Dermis microvascular lymphatic vessel endothelial cell (primary cell): ENCODE measurements at places on chromosomes 7 and 10. TPM values are rescaled to one million over a fixed set of nuclear protein-coding genes. Genes with fewer than 3 reads are reported as not detected.

TAS2R41 gene
- total RNA-seq: not detected in 2 replicates

TMEM184A gene
- total RNA-seq: under 0.01 and 0.13 TPM in 2 replicates

DNA sequence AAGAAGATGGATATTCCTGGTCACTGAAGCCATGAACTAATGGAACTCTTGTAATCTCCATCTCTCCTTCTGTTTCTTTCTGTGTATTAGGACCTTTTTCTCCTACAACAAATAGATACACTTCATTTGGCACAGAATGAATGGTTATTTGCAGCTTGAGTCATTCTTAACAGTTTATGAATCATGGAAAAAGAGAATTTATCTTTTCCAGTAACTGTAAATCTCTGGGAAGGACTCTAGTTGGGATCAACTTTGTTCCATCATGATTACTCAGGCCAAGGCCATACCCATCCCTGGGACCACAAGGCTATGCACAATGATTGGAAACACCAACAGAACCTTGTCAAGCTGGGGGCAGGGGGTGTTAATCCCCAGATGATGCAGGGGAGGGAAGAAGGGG, 36.1 kb upstream of the MDFIC start:
- no peak for DNase-seq

DNA sequence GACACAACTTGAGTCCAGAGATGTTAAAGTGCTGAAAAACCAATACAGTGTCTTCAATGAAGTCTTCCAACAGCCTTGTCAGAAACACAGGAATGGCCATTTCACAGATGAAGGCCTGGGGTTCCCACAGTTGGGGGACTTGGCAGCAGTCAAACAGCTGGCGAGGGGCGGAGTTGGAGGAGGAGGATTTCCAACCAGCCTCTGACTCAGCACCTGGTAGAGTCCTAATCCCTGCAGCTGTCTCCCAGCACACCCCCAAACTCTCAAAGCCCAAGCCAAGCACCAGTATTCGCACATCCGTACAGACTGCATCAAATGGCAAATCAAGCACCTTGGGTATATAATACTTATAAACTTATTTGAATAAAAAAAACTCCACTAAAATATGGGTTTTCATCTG, 28.0 kb downstream of the CTBP2 start:
- no peak for DNase-seq

- no peak for DNase-seq
These were observed 249.4 kb downstream of the RAB11FIP2 start for GRCh38 chr10:117797296-117797695.

DNA sequence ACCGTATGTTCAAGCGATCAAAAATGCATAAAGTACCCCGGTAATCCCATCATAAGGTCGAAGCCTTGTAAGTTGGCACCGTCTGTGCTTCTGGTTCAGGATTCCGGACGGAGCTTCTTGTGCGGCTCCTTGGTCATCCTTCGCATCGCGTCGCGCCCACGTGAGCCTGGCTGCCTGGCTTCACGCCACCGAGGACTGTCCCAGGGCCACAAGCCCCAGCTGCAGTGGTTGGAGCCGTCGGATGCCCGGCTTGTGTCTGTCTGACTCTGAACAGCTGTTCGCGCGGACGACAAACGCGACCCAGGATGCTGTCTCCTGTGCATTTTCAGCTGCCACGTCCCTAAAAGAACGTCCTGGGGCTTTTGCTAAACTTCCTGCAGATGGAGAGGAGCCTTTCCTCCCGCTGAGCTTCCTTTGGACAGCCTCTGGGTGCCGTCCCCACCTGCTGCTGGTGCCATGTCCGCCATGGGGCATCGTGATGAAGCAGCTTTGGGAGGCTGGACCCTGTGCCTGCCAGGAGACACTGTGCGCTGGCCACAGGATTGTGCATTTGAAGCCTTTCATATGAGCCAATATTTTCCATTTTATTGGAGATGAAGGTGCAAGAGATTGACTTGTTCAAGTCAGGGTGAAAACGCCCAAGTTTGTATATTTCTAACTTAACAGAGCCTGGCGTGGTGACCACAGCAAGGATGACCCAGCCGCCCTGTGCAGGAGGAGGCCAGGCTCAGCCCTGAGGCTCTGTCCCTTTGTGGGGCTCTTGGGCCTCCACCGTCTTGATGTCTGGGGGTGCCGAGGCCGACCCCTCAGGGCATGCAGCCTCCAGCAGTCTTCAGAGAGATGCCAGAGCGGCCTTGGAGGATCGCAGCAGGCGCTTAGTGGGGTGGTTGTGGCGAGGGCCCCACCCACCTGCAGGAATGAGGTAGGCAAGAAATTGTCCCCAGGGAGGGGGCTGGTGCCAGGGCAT, 6.7 kb upstream of the JAKMIP3 start:
- DNase-seq: no peak

CCNY gene
- total RNA-seq: 65.7 and 81.4 TPM in 2 replicates

DNA sequence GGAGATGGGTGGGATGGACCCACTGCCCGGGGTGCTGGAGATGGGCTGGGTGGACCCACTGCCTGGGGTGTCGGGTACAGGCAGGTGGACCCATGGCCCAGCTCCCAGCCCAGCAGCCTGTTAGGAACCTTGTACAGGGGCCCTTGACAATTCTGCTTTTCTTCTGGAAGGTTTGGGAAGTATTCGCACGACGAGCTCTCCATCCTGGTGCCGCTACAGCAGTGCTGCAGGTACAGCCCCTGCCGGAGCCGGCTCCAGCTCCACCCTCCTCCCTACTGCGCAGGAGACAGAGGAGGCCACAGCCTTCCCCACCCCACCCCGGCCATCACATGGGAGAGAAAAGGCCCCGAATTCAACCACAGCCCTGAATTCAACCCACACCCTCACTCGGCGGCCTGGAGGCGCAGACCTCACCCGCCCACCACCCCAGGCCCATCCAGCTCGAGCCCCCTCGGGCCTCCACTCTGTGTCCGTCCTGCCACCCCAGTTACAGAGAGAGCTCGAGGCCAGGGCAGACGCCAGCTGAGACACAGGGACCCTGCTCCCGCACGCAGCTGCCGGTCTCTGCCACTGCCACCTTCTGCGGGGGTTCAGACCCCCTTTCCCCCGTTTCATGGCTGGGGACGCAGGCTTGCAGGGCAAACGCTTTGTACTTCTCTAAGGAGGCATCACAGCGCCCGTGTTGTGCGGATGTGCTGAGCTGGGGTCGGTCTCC, 31.3 kb upstream of the FOXL3 start:
- DNase-seq: no peak

- DNase-seq: no peak
These were observed 58.2 kb upstream of the CHST15 start for GRCh38 chr10:124151466-124152095.

ZNF117 gene
- 1.2 and 2.4 TPM in 2 replicates for total RNA-seq

- DNase-seq: no peak
These were observed 14.1 kb upstream of the DLG5 start for GRCh38 chr10:77940627-77941026.

GRCh38 chr7:39946693-39947092, 3.4 kb upstream of the CDK13 start:
- no peak for DNase-seq

DNA sequence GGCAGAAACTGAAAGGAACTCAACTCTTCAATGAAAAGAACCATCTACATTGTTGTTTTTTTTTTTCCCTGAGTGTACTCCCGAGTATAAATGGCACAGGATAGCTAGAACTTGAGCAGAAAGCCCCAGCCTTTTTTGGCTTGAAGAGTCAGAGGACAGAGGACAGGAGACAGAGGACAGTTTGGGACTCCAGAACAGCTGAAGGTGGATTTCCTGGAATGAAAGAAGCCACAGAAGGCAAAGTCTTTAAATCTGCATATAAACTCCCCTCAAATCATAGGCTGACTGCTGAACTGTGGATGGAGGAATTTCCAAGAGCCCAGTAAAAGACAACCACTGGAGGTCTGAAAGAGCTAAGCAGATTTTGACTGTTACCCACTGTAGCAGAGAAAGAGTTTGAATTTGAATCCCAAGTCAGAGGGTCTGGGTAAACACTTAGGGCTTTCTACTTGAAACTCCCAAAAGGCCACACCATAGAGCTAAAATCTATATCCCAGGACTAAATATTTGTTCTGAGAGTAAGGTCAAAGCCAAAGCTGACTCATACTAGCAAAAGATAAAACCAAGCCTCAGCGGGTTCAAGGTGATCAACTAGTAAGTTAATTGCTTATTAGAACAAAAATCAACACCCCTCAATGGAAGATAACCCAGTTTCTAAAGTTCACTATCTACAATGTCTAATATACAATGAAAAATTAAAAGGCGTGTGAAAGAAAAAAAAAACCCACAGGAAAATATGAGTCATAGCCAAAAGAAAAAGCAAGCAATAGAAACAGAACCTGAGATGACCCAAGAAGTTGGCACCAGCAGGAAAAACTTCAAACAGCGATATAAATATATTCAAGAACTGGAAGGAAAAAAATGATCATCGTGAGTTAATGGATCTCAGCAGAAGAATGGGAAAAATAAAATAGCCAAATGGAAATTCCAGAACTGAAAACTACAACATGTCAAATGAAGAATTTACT, 1.8 kb upstream of the OPN1SW start:
- DNase-seq: peak; percentile 34

DNA sequence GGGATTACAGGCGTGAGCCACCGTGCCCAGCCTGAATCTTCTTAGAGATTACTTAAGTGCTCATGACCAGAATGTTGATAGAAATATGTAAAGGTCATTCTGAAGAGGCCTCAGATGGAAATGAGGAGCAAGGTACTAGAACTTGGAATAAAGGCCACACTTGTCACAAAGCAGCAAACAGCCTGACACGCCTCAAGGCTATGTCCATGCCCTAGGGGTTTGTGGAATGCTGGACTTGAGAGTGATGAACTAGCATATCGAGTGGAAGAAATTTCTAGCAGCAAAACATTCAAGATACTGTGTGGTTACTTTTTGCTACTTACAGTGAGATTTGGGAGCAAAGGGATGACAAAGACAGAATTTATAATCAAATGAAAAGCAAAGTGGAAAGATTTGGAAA, 39.0 kb downstream of the ZNF438 start:
- no peak for DNase-seq

IMMP2L gene
- 6.0 and 7.2 TPM in 2 replicates for total RNA-seq

METTL27 gene
- total RNA-seq: 0.90 and 1.0 TPM in 2 replicates

ZNF425 gene
- total RNA-seq: 1.5 and 2.5 TPM in 2 replicates

AKR1C8 gene
- total RNA-seq: not detected in 2 replicates

- no peak for DNase-seq
These were observed 16.6 kb upstream of the ASB4 start for GRCh38 chr7:95469187-95469586.

DNA sequence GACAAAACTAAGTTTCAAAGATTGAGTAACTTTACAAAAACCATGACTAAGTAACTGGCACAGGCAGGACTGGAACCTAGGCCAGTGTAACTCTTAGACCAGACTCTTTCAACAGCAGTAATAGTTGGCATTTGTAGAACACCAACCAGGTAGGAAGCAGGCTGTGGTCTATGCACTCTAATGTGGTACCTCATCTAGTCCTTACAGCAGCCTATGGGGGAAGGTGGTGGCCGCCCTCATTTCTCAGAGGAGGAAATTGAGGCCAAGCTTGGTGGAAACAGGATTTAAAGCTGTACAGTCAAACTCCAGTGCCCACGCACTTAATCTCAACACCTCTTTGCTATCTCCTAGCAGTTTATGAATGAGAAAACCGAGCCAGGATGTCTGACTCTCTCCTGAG, 165.4 kb upstream of the LRGUK start:
- no peak for DNase-seq

FBXL13 gene
- 0.13 and 0.39 TPM in 2 replicates for total RNA-seq

GRCh38 chr7:127873151-127873550, 158.1 kb downstream of the LRRC4 start:
- no peak for DNase-seq

DNA sequence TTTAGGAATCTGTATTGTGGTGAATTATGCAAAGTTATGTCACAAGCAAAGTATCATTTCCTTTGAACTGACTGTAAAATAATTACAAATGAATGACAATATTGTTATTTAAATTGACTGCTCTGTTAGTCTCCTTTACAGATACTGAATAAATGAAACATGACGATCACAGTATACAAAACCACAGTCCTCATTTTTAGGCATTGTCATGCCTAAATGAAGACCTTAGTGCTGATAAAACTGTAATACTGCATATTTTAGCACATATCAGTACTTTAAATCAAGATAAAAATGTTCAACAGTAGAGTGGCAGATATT, 39.7 kb upstream of the FEZF1 start:
- no peak for DNase-seq

NPTX2 gene
- 2.1 and 6.7 TPM in 2 replicates for total RNA-seq

GRCh38 chr7:147524726-147525250, 1065.8 kb upstream of the C7orf33 start:
- DNase-seq: no peak

SORCS1 gene
- not detected in 2 replicates for total RNA-seq
